ENCODE measurements at places on chromosomes 7 and 10. TPM values are rescaled to one million over a fixed set of nuclear protein-coding genes. Genes with fewer than 3 reads are reported as not detected.

DNA sequence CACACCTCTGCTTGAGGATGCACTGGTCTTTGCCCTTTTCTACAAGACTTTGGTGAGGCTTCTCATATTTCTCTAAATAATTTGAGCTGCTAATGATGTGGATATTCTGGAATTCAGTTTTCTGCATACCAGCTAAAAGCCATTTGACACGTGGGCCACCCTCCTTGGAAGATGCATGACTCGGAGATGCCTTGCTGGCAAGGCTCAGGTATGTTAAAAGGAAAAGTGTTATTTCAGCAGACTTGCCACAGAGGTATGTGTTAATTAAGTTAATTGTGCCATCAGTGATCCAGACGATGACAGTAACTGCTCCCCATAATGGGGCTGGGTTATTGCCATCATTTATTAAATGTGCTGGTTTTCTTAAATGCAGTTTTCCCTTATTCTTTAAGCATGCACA, 8.8 kb upstream of the GFRA1 start:
- no peak overlapping the region for H3K27ac ChIP-seq
- no peaks in the 10 kb centered on the region for H3K36me3 ChIP-seq
- DNase-seq = no peak

DNA sequence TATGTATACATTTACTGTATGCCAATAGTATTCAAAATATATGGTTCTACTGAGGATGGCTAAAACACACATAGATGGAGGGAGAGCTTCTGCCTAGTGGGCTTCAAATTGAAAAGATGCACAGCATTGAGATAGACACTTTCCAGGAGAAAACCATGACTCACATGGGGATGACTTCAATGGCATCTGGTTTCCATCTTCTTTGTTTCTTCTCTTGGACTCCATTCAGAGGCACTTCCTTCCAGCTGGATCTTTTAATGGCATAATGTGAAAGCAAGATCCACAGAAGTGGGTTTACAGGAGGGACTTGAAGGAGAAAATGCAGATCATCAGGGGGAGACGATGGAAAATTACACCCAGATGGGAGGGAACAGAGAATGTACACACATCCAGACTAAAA, 84.9 kb downstream of the ZNF365 start:
- no peak overlapping the region for H3K4me3 ChIP-seq
- H3K27ac ChIP-seq = no peak overlapping the region
- no peak for DNase-seq
- H3K4me1 ChIP-seq = no peaks in the 10 kb centered on the region
- H3K27me3 ChIP-seq = peaks cover 5% of the 10 kb centered on the region

- H3K36me3 ChIP-seq = no peaks in the 10 kb centered on the region
- DNase-seq = no peak
- H3K27me3 ChIP-seq = no peaks in the 10 kb centered on the region
- no peak overlapping the region for H3K27ac ChIP-seq
Measured at GRCh38 chr7:66967029-66967428, 28.4 kb downstream of the SBDS start.

- DNase-seq = no peak
- no peak overlapping the region for H3K27ac ChIP-seq
- no peak overlapping the region for H3K4me3 ChIP-seq
- no peaks in the 10 kb centered on the region for H3K27me3 ChIP-seq
- no peaks in the 10 kb centered on the region for H3K4me1 ChIP-seq
- no peaks in the 10 kb centered on the region for H3K36me3 ChIP-seq
Measured at GRCh38 chr7:44729949-44730590, 18.6 kb upstream of the ZMIZ2 start.

- H3K27me3 ChIP-seq = peaks cover 6% of the 10 kb centered on the region
- no peak overlapping the region for H3K27ac ChIP-seq
- DNase-seq = no peak
- no peak overlapping the region for H3K4me3 ChIP-seq
- no peaks in the 10 kb centered on the region for H3K36me3 ChIP-seq
Measured at GRCh38 chr10:90993340-90993739, 72.5 kb upstream of the ANKRD1 start.

GRCh38 chr7:51217804-51218203, 98.8 kb downstream of the COBL start:
- no peaks in the 10 kb centered on the region for H3K4me1 ChIP-seq
- DNase-seq = no peak
- H3K27ac ChIP-seq = no peak overlapping the region
- H3K4me3 ChIP-seq = no peak overlapping the region
- H3K36me3 ChIP-seq = no peaks in the 10 kb centered on the region

DNA sequence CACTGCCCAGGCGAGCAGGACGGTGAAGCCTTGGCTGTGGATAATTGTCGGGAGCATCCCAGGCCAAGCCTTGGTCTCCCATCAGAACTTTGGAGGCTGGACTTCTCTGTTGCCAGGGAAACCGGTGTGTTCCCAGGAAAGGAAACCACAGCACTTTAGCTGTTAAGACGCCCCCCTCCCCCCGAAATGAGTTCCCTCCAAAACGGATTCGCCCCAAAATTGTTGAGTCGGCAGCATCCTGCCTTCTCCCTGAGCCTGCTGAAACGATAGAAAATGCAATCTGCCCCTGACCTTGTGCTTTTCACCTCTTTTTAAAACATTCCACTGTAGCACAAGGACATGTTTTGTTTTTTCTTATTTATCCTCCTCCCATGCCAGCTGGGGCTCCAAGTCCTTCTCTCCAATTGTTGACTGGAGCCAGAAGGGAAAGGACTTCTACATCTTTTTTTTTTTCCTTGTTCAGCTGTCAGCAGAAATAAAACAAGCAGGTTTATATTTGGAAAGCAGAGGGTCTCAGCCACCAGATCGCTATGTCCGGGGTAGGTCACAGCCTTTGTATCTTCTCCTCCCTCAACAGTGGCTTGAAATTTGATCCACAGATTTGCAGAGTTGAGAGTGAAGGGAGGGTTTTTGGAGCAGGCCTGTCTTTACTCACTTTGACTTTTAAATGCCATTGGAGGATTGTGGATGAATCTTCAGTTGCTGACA, 116.5 kb downstream of the ZMIZ1 start:
- peaks cover 5% of the 10 kb centered on the region for H3K4me1 ChIP-seq
- DNase-seq = no peak
- H3K36me3 ChIP-seq = peaks cover 7% of the 10 kb centered on the region
- no peak overlapping the region for H3K4me3 ChIP-seq
- no peak overlapping the region for H3K27ac ChIP-seq

DNA sequence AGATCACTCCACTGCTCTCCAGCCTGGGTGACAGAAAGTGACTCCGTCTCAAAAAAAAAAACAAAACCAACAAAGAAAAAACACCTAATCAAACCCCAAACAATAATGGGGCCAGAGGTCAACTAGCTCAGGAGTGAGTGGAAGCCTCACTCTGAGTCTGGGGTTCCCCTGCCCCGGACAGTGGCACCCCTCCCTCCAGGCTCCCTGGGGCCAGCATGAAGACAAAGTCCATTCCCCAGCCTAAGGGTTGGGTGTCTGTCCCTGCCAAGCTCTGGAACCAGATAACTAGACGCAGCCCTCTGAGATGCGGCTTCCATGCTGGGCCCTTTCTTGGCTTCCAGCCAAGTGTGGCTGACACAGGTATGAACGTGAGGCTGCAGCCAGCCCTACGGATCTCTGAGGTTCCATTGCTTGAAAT, 1.7 kb upstream of the FUOM start:
- H3K36me3 ChIP-seq = peaks cover 21% of the 10 kb centered on the region
- no peaks in the 10 kb centered on the region for H3K27me3 ChIP-seq
- H3K4me3 ChIP-seq = no peak overlapping the region
- no peak for DNase-seq
- peaks cover 7% of the 10 kb centered on the region for H3K4me1 ChIP-seq

- H3K27me3 ChIP-seq = peaks cover 9% of the 10 kb centered on the region
- no peak for DNase-seq
- no peaks in the 10 kb centered on the region for H3K4me1 ChIP-seq
- no peak overlapping the region for H3K4me3 ChIP-seq
- H3K27ac ChIP-seq = no peak overlapping the region
Measured at GRCh38 chr10:15539262-15539661, 168.2 kb upstream of the FAM171A1 start.

Gene DYNC1I1
- polyA plus RNA-seq = not detected

Gene NME8
- polyA plus RNA-seq = not detected

Gene VAX1
- not detected for polyA plus RNA-seq

Data from naive thymus-derived CD8-positive, alpha-beta T cell (primary cell).